ENCODE measurements at places on chromosomes 12 and 14.

GRCh38 chr14:102154821-102155549 lies 15.3 kb downstream of the WDR20 start:
- DNase-seq, result no peak

- DNase-seq, result no peak
Observed at GRCh38 chr12:24630446-24630845, 318.5 kb downstream of the BCAT1 start.

DNA sequence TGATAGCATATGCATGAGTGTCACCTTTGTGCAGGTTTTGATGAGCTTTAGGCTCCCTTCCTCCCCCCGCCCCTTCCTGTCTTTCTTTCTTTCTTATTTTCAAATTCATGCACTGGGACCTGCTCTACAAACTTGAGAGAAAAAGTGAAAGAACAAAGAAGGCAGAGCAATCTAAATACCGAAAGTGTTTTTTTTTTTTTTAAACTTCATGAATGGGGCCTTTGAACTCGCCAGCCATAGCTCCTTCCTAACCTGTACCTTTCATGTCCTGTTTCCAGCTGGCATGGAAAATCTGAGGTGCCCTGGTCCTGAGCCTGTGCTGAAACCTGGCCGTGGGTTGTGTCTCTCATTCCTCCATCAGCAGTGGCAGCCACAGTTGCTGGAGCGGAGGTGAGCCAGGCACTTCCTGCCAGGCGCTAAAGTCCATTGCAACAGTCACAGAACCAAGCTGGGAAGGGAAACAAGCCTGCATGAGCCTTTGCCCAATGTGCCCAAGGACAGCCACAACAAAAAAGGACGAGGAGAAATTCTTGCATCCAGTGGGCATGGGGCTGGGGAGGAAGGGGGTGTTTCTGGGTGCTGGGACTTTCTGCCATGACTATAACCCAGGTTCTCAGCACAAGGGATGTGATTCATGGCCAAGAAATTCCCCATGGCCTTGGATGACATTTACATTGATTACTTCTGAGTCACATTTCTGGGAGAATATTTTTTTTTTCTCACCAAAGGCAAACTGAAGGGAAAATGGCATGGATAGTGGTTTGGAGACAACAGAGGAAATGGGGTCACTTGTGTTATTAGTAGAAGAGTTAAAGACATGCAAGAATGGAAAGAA lies 102.7 kb downstream of the TMEM30B start:
- no peak for DNase-seq

DNA sequence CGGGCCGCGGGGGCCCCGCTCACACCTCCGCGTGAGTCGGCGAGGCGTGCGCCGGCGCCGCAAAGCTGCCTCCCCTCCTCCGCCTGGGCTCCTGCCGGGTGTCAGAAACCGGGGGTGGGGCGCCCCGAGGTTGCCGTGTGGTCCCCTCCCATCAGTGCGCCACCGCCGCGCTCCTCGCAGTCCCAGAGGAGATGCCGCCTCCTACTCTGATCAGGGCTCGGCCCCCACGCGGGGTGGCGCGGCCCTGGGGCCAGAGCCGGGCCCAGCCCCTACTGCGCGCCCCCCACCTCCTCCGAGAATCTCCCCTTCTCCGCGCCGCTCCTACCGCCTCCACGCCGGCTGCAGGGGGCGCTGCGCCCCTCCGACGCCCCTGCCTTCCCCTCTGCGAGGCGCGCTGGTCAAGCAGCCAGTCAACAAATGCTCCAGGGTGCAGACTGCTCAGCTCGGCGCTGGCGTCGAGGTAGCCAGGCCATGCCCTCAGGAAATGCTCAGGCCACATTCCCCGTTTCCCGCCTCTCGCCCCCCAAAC lies 467 bp upstream of the JAG2 start:
- no peak for DNase-seq

DNA sequence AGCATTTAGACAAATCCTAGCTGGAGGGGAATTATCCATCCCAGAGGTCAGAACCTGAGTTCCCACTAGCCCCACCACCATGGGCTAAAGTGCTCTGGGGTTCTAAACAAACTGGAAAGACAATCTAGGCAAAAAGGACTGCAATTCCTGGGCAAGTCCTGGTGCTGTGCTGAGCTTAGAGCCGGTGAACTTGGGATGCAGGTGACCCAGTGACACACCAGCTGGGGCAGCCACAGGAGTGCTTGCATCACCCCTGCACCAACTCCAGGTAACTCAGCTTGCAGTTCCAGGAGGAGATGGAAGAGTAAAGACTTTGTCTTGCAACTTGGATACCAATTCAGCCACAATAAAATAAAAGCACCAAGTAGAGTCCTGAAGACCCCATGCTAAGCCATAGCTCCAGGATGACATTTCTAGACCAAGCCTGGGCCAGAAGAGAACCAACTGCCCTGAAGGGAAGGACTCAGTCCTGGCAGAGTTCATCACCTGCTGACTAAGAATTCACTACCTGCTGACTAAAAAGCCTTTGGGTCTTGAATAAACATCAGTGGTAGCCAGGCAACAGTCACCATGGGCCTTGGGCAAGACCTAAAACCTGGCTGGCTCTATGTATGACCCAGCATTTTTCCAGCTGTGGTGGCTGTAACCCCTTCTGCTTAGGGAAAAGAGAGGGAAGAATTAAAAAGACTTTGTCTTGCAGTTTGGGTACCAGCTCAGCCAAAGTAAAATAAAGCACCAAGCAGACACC lies 223.4 kb upstream of the DIO2 start:
- no peak for DNase-seq

- no peak for DNase-seq
Observed at GRCh38 chr12:66017736-66018135, 112.8 kb downstream of the LLPH start.

DNA sequence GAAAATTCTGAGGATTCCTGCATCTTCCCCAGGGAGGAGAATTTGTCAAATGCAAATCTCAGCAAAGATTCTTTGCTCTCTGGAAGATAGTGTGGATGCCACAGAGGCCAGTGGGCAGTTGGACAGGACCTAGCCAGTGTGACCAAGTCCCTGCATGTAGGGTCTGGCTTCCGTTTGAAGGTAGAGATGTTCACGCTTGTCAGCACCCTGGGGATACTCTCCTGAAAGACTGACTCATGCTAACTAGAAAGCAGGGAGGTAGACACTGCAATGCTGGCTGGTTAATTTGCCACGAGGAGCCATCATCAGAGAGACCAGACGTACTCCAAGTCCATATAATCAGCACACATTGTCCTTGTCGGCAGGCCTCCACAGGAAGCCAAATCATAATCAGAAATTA lies 130.1 kb downstream of the SAMD4A start:
- DNase-seq, result no peak

Measured in NB4 (cell line).